ENCODE measurements at places on chromosomes 7 and 10.

- no peak for DNase-seq
Observed at GRCh38 chr10:13560597-13560996, 26.2 kb upstream of the PRPF18 start.

DNA sequence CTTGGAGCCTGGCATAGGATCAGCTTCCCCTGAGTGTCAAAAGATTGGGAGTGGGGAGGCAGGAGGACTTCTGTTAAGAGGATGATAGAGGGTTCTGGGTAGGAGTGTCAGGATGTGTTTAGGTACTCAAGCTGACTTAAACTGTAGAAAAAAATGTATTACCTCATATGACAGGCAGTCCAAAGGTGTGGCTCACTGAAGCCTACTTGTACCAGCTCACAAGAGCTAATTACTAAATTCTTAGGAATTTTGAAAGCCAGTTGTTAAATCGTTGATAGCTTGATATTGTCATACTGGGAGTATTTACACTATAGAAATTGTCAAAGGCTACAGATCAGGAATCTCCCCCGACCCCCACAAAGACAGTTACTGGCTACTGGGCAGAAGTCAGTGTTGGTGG, 32.1 kb downstream of the FAS start:
- no peak for DNase-seq

DNA sequence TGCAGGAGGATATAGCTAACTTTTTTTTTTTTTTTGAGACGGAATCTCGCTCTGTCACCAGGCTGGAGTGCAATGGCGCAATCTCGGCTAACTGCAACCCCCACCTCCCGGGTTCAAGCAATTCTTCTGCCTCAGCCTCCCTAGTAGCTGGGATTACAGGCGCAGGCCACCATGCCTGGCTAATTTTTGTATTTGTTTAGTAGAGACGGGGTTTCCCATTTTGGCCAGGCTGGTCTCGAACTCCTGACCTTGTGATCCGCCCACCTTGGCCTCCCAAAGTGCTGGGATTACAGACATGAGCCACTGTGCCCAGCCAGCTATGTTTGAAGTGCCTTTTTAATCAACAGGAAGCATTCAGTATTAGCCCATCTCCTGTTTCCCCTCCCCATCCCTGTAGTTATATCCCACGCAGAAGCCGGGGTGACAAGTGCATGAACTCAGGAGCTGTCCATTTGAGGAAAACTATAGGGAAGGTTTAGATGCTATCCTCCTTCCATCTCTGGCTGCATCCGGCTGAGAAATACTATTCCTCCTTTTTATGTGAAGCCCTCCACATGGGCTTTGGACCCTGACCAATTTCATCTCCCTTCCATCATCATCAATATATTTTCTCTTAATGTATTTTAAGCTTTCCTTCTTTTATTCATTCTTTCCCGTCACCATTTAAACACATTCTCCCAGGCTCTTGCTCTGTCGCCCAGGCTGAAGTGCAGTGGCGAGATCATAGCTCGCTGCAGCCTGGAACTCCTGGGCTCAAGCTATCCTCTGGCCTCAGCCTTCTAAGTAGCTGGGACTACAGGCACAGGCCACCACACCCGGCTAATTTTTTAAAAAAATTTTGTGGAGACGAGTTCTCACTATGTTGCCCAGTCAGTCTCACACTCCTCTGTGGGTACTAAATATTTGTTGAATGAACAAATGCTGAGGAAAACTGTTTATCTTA, 1.3 kb upstream of the POT1 start:
- no peak for DNase-seq

- no peak for DNase-seq
Observed at GRCh38 chr7:55485501-55486191, 86.7 kb downstream of the VOPP1 start.

DNA sequence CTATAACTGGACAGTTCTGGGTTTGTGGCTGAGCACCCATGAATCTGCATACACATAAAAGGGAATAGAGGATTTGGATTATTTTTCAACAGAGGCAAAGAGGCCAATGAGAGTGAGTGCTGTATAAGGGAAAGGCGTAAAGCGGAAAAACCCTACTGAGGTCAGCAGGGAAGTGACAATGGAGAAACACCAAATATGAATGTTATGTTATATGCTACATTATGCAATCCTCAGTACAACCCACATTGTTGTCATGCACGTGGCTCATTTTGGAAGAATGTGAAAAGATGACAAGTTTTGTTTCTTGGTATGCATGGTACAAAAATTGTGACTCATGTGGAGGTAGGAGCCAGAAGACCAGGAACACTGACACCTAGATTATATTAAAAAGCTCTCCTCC, 113.6 kb upstream of the AMPH start:
- no peak for DNase-seq

DNA sequence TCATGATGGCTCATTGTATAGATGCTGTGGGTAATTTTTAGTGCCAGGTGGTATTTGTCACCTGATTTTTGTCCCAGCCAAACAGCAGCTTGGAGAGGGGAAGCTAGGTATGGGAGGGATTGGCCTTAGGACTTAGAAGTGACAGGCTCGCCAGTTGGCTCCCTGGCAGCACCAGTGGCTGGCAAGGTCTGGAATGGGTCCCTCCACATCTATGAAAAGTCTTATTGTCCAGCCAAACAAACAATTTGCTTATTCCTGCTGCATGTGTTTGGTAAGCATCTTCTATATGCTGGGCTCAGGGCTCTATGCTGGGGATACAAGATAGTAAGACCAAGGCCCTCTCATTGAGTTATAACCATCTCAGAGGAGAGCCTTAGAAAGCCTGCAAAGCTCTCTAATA, 42.5 kb downstream of the SORCS3 start:
- no peak for DNase-seq

- DNase-seq, result no peak
Observed at GRCh38 chr7:135326636-135327280, 93.1 kb downstream of the STRA8 start.

All from stimulated activated CD8-positive, alpha-beta memory T cell treated with anti-CD3 and anti-CD28 coated beads, Interleukin-12 subunit alpha, Interleukin-12 subunit beta, amount 100 ng/mL, for 4 hours (primary cell).